ENCODE measurements at places on chromosomes 6 and 20.

DNA sequence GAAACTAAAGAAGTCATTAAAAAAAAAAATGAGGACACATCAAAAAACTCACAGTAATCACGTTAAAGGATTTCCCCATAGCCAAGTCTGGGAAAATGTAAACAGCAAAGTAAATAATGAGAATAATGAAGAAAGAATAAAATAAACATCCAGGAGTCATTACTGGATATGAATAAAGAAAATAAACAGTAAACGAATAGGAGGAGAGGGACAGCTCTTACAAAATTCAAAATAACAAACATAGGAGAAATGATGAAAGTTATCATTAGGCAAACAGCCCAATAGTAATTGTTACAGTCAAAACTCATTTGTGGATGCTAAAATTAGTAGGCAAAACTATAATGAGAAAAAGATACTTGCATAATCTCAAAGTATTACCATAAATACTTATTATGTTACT is 8.0 kb upstream of the UBD start:
- DNase-seq = no peak

DNA sequence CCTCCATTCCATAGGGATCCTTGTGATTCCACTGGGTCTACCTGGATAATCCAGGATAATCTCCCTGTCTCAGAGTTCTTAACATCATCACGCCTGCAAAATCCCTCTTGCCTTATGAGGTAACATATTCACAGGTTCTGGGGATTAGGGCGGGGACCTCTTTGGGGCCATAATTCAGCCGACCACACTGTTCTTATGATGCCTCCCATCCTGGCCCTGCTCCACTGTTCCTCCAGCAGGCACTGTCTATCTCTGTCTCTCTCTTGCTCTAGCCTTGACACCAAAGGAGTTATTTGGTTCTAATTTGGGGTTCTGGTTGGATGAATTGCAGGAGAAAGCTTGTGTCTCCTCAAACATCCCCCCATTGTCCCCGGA is 168.1 kb downstream of the NFATC2 start:
- DNase-seq = no peak

GRCh38 chr20:58839474-58839874 is 11.2 kb downstream of the GNAS-AS1 start:
- DNase-seq = no peak

GRCh38 chr20:59938696-59939051 is 1.4 kb downstream of the PPP1R3D start:
- DNase-seq = no peak

- DNase-seq = no peak
These were observed 113.2 kb upstream of the KCNG1 start for GRCh38 chr20:51135926-51136715.

- no peak for DNase-seq
These were observed 709.8 kb downstream of the EPM2A start for GRCh38 chr6:145025488-145025887.

DNA sequence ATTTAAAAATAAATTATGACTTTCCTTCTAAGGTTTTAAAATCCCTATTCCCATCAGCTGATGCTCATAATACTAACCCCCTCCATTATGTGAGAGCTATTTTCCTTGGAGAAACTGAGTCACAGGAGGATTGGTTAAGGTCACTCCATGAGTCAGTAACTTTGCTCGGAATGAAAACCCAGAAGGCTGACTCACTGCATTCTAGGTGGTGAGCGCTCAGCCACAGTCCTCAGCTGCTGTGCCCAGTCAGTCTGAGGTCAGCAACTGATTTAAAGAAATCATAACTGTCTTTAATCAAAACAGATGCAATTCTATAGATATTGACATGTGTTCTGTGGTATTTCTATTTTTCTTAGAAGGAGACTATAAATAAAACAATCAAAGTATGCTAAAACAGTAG is 359.2 kb downstream of the GJA1 start:
- DNase-seq = peak; percentile 93

- DNase-seq = no peak
These were observed 7.3 kb downstream of the TFAP2D start for GRCh38 chr6:50720623-50721022.

DNA sequence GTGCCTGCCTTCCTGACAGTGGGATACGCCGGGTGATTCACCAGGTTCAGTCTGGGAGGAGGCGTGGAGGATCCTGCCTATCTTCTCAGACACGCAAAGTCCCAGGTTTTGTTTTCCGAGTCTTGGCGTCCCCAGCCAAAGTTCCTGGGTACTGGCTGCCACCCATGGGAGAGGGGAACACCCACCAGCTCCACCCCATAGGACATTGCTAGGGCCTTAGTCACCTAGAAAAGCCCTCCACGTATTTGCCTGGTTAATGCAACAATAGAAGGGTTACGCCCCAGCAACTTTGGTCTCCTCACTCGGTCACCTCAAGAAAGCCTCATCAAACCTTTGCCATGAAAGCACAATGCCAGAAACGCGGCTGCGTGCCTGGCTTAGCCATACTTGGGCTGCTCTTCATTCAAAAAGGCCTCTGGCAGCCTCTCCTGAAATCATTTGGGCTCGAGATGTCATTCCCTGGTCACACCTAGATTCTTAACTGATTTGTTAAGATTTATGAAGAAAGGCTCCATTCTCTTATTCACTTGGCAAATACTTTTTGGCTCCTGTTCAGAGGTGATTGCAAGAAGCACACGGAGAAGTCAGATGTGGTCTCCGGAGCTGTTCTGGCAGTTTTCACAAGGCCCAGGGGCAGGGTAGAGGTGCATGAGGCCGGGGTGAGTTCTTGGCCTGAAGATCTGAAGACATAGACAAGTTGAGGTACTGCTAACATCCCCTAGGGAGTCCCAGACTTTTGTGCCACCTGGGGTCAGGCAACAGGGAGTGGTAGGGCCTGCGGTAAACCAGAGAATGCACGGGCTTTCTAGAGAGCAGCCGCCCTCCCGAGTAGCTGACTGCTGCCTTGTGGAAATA is 35.5 kb upstream of the ZNF133 start:
- DNase-seq = no peak

GRCh38 chr20:33687993-33688937 is 2.1 kb upstream of the E2F1 start:
- no peak for DNase-seq

DNA sequence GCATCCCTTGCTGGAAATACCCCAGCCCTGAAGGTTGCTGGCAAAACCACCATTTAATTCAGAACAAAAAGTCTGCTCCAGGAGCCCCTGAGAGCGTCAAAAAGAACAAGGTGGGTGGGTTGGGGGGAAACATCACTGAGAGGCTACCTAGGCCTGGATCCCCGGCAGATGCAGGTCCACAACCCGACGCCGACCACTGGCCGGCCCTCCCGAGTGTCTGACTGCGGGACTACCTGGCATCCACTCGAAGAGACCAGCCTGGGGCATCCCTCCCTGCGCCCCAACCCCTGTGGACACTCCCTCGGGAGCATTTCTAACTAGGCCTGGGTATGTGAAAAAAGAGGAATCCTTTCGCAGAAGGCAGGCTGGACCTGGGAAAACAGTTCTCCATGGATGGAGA is 47.2 kb downstream of the FAM209B start:
- DNase-seq = no peak

DNA sequence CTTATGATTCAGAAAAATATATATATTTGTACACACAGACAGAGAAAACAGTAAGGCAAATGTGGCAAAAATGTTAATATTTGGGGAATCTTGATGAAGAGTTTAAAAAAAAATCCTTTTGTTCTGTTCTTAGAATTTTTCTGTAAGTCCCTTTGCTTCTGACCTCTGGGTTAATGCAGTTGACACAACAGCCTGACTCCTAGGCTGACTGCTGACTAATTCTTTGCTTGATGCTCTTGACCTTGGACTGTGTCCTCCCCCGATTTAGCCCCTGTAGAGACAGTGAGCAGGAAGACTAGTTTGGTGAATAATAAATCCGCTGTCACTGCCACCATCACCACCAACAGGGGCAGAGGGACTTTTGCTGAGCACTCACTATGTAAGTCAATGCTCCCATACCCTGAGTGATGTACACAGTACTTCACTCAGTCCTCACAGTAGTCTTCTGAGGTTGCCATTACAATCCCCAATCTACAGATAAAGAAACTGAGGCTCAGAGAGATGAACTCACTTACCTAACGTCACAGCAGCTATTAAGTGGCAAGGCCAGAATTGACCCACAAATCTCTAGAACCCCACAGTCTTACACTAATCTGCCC is 71.7 kb downstream of the SNX5 start:
- no peak for DNase-seq

DNA sequence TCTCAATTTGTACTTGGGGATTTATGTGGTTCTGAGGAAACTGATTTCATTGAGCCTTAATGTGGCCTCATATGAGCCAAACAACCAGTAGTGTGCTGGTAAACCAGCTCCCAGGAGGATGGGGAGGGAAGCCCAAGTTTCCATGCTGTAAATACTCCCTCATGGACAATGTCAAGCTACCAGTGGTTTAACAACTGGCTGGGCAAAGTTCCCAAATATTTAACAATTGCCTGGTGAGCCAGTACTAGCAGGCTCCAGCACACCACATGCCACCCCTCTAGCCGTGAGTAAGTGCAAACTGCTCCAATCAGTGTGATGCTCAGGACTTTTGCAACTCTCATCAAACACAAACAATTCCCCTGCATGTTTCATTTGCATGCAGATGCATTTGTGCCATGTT is 19.2 kb upstream of the CDKN1A start:
- DNase-seq = no peak

DNA sequence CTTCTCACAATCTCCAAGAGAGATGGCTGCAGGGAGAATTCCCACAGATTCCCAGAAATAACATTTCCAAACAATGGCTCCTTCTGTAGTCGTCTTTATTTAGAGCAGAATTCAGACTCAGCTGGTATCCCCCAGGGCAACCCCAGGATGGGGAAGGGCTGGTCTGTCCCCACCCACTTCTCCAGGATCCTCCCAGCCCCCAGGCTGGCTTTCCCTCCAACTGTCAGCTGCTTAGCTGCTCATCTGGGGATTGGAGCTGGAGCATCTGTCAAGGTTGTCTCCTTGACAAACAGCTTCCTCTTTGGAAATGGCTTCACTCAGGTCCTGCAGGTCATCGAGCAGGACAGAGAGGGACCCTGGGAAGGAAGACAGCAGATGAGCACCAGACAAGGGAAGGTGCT is 3.5 kb upstream of the PSORS1C2 start:
- DNase-seq = no peak

GRCh38 chr6:160789263-160790027 is 87.4 kb downstream of the PLG start:
- no peak for DNase-seq

- peak; percentile 48 for DNase-seq
These were observed 43.1 kb upstream of the BEND6 start for GRCh38 chr6:56911847-56912246.

- DNase-seq = no peak
These were observed 34.2 kb upstream of the MDGA1 start for GRCh38 chr6:37731888-37732287.

DNA sequence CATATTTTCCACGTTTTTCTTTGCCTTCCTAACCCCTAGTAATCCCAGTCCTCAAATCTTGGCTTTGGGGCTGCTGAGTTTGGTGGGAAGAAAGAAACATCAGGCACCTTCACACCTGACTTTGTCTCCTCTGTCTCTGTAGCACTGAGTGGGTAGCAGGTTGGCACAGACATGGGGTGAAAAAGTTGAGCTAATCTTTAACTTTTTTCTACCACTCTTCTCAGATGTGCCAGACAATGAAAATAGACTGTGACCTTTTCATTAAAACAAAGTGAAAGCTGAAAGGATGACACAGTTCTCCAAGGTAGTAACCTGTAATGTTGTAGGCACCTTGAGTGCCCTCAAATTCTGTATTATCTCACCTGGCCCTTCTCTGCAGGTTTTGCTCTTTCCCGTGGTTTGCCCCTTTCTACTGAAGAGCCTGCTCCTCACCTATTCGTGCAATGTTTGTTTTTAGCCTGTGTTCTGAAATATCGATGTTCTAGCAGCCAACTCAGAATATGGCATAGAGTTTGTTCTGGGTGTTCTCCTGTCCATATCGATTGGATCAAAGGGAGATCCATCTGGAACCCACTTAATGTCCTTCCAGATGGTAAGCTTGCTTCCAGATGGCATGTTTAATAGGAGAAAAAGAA is 57.8 kb upstream of the ATXN1 start:
- DNase-seq = no peak

DNA sequence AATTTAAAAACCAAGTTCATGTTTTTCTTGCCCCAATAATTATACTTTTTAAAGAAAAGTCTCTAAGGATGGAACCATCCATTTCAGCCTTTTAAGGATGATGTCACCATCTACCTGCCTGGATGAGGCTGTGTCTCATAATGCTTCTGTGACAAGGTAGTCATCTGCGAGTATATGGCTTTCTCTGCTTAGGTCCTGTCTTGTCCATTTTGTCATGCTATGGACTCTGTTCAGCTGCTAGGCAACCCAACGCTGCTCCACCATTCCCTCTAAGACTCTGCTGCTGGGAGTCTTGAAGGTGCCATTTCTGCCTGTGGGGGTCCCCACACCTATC is 459.8 kb upstream of the RUNX2 start:
- DNase-seq = no peak

GRCh38 chr6:167907837-167908681 is 81.3 kb downstream of the AFDN start:
- DNase-seq = no peak

- no peak for DNase-seq
These were observed 928.9 kb upstream of the CITED2 start for GRCh38 chr6:140303218-140303949.

DNA sequence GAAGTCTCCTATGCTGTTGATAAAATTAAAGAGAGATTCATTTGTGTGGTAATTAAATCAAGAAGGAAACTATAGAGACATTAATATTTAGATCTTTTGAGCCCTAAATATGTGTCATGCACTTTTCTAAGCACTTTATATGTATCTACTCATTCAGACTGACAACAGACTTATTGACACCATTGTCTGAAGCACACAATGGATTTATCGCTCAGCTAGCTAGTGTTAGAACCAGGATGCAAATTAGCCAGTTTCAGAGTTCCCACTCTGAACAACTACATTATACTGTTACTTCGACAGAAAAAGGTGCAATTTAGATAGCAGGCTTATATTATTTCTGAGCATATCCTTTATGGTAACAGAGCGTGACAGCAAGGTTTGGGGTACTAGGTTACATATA is 27.7 kb upstream of the KIAA0408 start:
- DNase-seq = no peak

DNA sequence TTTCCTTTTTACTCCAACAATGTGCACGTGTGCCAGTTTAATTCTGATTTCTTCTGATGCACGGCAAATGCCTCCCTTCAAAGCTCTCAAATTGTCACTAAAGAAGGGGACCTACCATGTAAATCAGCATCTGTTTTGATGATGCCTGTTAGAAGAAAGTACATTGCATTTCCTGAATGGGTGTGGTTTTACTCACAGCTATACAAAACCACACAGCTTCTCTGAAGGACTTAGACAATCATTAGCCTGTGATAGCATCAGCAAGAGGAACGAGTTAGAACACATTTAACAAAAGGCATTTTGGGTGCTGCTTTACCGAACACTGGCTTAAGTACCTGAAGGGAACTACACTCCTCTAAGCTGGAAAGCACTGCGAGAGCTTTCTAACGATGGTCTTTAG is 109.4 kb downstream of the ATXN1 start:
- DNase-seq = no peak

All from non-pigmented ciliary epithelial cell (primary cell).